ENCODE measurements at places on chromosomes 7 and 10. TPM values are rescaled to one million over a fixed set of nuclear protein-coding genes. Genes with fewer than 3 reads are reported as not detected.

GRCh38 chr7:151276666-151277590 is 28.4 kb upstream of the SMARCD3 start:
- peak; percentile 64 for DNase-seq

DNA sequence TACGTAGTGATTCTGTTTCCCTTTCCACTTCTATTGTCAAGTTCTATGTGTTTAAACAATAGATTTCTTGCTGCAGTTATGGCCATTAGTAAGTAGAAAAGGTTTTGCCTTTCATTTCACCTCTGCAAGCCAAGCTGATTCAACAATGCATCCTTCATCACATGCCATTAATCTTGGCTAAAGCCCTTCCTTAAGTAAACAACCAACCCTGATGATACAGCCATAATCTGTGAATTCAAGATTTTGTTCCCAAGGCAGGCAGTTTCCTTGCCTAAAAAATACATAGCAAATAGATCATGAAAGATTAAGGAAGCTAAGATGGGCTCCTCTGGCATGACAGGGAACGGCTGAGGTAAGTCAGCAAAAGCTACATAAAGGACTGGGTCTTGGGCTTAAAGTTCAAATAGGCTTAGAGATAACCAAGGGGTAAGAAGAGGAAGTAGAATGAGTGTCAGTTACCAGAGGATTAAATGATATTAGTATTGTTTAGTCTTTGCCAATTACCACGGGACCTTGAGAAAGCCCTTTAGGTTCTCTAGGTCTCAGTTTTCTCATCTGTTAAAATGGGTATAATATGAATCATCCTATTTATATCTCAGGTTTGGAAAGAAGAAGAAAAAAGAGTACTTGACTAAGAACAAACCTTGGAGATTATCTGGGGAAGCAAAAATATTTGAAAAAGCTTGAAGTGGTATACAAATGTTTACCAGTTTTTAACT is 35.9 kb upstream of the ANK3 start:
- DNase-seq = no peak

DNA sequence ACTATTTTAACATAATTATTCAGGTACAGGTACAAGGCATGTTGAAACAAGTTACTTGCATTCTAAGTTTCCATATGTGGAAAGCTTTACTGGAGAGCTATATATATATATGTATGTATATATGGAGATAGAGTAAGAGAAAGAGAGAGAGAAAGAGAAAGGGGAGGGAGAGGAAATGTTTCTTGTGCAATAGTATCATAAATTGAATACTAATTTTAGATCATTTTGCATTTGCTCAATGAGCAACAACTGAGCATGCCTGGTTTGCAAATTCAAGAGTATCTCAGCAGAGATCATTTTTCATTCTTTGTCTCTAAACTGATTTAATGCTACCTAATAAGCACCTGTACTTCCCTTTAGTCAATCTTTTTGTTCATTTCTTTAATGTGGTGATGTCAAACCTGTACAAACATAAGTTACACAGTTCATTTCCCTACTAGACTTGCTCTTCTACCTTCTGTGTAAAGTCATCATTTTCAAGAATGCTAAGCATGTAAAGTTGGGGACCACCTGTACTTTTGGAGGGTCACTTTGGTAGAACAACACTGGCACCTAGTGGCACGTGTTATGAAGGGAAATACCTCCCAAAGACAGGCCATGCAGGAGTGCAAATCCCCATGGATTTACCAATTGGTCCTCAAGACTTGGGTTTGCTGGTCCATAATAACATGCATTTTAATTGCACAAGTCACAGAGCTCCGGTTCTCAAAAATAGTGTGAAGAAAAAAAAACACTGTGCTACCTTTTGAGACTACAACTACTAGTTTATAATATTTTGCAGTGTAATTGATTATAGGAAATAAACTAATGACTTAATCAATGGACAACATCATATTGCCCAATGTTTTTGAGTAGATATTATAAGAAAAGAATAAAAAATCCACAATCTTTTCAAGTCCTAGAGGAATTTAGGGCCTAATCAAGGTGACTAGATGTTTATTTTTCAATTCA is 431.2 kb upstream of the IGFBP3 start:
- no peak for DNase-seq

GRCh38 chr10:130579913-130580312 is 443.7 kb downstream of the GLRX3 start:
- DNase-seq = no peak

GRCh38 chr10:110073896-110074295 is 66.1 kb downstream of the ADD3 start:
- no peak for DNase-seq

DNA sequence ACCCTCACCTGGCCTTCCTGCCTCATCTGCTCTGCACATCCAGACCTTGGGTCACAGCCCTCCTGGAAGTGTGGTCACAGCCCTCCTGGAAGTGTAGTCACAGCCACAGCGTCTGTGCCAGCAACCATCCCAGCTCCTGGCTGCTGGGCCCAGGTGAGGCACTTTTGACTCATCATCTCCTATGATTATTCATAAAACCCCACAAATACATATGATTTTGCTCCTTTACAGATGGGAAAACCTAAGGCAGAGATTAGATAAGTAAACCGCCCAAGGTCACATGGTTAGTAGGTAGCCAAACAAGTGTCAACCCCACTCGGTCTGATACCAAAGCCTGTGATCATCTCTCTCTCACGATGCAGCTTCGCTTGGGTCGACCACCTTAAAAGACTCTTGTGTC is 94.3 kb downstream of the PRLHR start:
- DNase-seq = no peak

GRCh38 chr7:157507987-157508386 is 171.2 kb downstream of the DNAJB6 start:
- no peak for DNase-seq

DNA sequence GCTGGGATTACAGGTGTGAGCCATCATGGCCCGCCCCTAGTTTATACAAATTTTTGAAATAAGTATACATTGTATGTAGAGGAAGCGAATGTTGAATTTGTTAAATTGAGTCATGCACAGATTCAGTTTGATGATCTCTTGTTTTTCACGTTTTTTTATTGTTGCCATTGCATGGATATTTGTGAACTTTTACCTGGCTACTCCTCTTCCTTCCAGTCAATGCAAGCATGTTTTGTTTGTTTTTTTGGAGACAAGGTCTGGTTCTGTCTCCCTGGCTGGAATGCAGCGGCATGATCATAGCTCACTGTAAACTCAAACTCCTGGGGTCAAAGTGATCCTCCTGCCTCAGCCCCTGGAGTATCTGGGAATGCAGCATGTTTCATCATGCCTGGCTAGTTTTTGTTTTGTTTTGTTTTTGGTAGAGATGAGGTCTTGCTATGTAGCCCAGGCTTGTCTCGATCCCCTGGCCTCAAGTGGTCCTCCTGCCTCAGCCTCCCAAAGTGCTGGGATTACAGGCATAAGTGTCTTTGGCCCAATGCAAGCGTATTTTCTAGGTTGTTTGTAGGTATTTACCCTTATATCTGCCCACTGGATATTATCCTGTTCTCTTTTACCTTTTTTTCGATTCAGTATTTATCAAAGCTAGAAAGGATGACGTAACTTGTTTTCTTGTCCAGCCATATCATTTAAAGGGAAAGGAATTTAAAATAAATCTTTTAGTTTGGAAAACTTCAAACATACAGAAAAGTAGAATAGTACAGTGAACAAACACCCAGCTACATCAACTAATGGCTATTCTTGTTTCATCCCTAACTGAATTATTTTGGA is 11.0 kb downstream of the LCOR start:
- no peak for DNase-seq

DNA sequence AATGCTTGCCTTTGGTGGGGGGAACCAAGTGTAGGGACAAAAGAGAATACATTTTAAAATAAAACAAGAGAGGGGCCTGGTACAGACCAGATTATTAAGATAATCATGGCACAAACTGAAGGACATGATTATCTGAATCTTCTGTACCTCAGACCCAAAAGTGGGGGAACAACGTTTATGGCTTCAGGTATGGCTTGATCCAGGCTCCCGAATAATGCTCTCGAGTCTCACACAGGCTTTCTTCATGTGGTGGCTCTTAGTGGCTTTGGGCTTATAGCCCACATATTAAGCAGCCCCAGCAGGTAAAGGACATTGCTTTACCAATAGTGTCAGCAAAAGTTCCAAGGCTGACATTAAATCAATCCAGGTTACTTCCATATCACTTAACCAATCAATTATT is 106.8 kb upstream of the FOXK1 start:
- DNase-seq = no peak

GRCh38 chr7:234051-234707 is 41.8 kb downstream of the FAM20C start:
- DNase-seq = no peak

- no peak for DNase-seq
Measured at GRCh38 chr7:11703829-11704228, 128.2 kb downstream of the THSD7A start.

DNA sequence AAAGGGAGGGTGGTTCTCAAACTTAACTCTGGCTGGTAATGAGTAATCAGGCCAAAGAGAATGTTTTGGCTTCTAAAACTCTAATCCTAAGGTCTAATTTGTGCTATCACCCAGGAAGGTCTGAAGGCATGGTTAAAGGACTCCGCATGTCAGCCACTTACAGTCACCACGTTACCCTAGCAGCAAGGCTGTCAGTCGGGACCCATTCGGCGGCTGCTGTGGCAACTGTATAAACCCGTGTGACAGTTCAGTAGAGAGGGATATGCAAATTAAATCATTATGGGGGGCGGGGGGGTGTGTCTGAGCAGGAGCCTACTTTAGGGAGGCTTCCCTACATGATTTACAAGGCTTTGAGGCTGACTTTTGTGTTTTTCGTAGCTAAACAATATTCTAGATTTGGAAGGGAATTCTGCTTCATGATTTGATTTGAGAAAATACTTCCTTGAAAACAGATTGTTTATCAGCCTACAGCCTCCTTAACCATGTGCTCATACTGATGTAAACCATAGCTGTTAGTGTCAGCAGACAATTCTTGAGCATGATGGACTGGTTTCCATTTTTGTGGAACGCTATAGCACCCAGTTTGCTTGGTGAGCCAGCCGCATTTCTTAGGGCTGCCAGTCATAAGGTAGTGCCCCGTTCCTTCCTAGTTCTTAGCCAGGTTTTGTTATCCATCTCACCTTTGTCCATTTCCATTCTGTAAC is 284.4 kb downstream of the USP6NL start:
- DNase-seq = no peak

DNA sequence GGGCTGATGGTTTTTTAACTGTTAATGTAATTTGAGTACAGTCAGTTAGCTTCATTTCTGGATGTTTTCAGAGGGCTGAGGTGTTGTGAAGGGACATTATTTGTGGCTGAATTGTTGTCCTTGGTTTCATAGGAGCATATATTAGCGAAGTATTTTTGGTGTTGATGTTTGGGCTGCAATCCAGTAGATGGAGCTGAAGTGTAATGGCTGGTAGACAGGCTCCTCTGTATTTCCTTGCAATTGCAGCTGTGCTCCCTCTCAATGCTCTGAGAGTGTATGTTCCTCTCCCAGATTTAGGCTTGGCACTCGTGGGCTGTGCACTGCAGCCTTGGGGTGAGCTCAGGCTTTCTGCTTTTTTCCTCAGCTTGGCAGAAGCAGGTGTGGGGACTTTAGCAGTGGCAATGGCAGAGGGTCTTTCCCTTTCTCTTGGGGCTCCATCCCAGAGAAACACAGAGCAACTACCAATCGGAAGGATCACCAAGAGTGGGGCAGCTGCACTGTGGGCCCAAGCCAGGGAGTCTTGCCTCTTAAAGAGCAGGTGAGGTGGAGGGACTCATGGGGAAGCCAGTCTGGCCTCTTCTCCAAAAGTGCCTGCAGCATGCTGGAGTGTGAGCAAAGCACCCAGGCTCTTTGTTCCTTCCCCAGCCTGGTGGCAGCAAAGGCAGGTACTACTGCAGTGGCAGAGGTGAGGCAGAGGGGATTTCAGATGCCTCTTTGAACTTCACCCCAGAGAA is 544.4 kb downstream of the SH2D4B start:
- no peak for DNase-seq

Gene MDFIC
- total RNA-seq = 65.1 TPM

Gene CLCN1
- total RNA-seq = not detected

Gene IFIT1B
- not detected for total RNA-seq

Gene ASB15
- total RNA-seq = not detected

Gene PNLIP
- not detected for total RNA-seq

Gene RPEL1
- not detected for total RNA-seq

Gene SKAP2
- total RNA-seq = 23.4 TPM

Data from CD4-positive, CD25-positive, alpha-beta regulatory T cell (primary cell).